Breast epithelium (tissue), 4 donors: ENCODE measurements at places on chromosomes 6 and 20. TPM values are rescaled to one million over a fixed set of nuclear protein-coding genes. Genes with fewer than 3 reads are reported as not detected.
A peak's percentile ranks its signal among the peaks of the same experiment; 100 is the strongest.

DNA sequence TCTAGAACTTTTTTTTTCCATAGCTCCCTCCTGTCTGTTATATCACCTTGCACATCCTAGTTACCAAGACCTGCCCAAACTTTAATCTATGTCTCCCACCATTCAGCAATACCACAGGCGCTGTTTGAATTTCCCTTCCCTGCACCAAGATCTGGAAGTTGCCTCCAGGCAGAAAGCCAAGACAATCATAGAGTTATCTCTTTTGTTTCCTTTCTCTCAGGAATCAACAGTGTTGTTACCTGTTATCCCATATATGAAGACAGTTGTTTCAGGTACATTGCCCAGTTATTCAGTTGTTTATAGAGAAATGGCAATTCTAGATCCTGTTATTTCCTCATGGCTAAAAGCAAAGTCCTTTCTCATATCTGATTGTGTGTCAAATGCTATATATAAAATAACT is 63.2 kb downstream of the PDSS2 start:
- no peaks in the 10 kb centered on the region for H3K4me1 ChIP-seq
- H3K36me3 ChIP-seq = no peaks in the 10 kb centered on the region
- H3K4me3 ChIP-seq = no peak overlapping the region
- no peak for DNase-seq

DNA sequence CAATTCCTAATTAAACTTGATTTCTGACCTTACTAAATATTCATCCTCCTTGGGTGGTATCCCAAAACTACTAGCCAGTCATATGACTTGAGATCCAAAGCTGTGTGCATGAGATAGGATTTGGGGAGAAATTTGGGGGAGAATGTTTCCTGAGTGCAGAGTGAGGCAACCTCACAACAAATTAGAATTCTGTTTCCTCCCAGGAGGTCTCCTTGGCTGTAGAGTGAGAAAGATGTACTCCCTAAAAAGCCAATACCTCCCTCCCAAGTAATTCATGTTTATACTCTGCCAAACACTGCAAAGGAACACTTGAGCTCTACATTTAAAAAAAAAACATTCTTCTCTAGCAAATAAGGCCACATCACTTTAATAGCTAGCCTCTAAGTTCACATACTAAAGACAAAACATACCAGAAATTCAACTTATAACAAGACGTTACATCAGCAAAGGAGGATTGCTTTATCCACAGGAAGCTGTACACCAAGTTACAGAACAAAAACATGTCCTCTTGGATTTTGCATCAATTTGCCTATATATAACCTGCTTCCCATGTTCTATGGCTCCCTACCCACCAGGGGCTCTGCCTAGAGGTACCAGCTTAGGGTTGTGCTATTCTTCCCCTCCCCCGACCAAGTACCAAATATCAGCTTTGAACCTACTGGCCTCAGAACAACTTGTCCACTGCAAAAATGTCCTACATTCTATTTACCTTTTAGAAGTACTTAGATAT is 15.4 kb upstream of the TMEM30A start:
- peak overlapping the region; percentile 33 for H3K27ac ChIP-seq
- DNase-seq = no peak
- no peaks in the 10 kb centered on the region for H3K27me3 ChIP-seq
- H3K36me3 ChIP-seq = no peaks in the 10 kb centered on the region

The EYS gene
- total RNA-seq = not detected

DNA sequence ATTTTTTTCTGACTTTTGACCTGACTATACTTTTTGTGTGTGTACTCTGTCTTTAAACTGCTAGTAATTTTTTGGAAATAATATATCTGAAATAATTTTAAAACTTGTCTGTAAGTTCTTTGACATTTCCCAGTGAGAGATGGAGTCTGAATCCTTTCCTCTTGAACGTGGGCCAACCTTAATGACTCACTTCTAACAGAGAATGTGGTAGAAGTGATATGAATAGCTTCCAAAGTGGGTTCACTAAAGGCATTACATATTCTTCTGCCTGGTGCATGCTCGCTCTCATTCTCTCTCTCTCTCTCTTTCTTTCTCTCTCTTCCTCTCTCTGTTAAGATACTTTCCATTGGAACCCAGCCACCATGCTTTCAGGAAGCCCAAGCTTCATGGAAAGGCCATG is 108.7 kb upstream of the FERMT1 start:
- no peaks in the 10 kb centered on the region for H3K36me3 ChIP-seq
- H3K4me3 ChIP-seq = no peak overlapping the region
- H3K4me1 ChIP-seq = no peaks in the 10 kb centered on the region
- H3K27me3 ChIP-seq = no peaks in the 10 kb centered on the region
- no peak overlapping the region for H3K27ac ChIP-seq

The C20orf141 gene
- total RNA-seq = not detected

DNA sequence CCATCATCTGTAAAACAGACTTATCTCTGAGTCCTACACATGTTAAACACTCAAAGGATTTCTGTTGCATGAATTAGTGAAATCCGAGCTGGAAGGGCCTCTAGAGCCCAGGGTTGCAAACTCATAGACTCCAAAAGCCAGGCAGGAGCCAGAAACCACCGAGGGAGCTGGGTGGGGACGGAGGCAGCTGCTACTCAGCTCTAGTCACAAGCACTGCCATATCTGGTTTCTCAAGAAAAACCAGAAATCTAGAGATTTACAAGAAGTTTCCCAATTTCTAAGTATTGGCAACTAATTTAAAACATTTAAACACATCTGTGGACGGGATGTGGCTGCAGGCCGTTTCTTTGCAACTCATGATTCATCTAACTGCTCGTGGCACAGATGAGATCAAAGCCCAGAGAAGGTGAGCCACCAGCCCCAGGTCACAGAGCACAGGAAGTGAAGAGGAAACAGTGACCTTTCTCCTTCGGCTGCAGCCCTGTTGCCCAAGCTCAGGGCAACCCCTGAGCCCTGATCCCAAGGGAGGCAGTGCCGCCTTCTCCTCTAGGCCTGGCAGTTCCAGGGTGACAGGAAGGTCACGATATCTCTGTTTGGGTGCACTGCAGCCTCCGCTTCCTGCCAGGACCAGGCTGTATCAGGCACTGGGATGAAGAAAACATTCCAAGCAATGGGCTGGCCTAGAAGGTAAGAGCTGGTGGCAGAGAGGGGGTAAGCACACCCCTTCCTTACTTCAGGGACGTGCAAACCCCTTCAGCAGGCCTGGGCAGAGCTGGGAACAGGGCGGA is 26.4 kb upstream of the PTGIS start:
- H3K4me1 ChIP-seq = no peaks in the 10 kb centered on the region
- H3K27ac ChIP-seq = peak overlapping the region; percentile 68
- no peak overlapping the region for H3K4me3 ChIP-seq
- no peaks in the 10 kb centered on the region for H3K27me3 ChIP-seq

DNA sequence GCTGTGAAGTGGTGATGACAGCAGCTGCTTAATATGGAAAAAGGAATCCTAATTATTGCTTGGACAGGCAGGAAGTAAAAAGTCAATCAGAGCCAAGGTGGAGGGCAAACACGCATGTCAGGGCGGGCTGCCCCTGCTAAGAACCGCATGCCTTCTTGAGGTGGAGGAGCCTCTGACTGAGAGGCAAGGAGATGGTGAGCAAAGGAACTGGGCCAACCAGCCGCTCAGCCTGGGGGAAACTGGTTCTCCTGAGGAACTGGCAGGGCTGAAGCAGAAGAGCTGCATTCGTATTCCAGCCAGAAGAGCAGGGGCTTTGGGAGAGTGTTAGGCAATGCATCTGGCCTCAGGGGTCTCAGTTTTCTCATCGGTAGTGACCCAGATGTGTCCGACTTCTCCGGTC is 13.1 kb upstream of the MLN start:
- no peak for DNase-seq
- peaks cover 21% of the 10 kb centered on the region for H3K27me3 ChIP-seq
- H3K27ac ChIP-seq = no peak overlapping the region
- H3K4me1 ChIP-seq = no peaks in the 10 kb centered on the region
- H3K36me3 ChIP-seq = no peaks in the 10 kb centered on the region

- H3K4me3 ChIP-seq = no peak overlapping the region
- no peaks in the 10 kb centered on the region for H3K4me1 ChIP-seq
- peak overlapping the region; percentile 21 for H3K27ac ChIP-seq
- no peaks in the 10 kb centered on the region for H3K27me3 ChIP-seq
- no peaks in the 10 kb centered on the region for H3K36me3 ChIP-seq
These were observed 12.3 kb downstream of the PKIB start for GRCh38 chr6:122622479-122622878.

The DAAM2 gene
- 59.5 TPM for total RNA-seq

DNA sequence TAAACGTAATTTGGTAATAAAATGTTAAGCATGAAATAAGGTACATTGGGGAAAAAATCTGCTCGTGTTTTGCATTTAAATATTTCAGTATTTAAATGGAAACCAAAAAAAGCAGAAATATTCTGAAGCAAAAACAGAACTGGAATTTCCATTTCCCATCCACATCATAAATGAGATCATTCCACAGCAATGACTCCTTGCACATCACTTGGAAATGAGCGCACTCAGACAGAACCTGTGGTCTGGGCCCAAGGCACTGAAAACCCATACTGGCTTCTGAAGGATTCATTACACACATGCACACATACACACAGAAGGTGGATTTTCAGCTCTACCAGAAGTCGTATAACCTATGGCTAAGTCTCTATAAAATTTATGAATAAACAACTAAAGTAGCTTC is 174.8 kb downstream of the IBTK start:
- no peaks in the 10 kb centered on the region for H3K27me3 ChIP-seq
- no peak for DNase-seq
- no peak overlapping the region for H3K27ac ChIP-seq

GRCh38 chr6:38281126-38281525 is 358.6 kb downstream of the BTBD9 start:
- no peaks in the 10 kb centered on the region for H3K4me1 ChIP-seq
- DNase-seq = no peak
- H3K4me3 ChIP-seq = no peak overlapping the region
- no peak overlapping the region for H3K27ac ChIP-seq
- H3K36me3 ChIP-seq = no peaks in the 10 kb centered on the region

DNA sequence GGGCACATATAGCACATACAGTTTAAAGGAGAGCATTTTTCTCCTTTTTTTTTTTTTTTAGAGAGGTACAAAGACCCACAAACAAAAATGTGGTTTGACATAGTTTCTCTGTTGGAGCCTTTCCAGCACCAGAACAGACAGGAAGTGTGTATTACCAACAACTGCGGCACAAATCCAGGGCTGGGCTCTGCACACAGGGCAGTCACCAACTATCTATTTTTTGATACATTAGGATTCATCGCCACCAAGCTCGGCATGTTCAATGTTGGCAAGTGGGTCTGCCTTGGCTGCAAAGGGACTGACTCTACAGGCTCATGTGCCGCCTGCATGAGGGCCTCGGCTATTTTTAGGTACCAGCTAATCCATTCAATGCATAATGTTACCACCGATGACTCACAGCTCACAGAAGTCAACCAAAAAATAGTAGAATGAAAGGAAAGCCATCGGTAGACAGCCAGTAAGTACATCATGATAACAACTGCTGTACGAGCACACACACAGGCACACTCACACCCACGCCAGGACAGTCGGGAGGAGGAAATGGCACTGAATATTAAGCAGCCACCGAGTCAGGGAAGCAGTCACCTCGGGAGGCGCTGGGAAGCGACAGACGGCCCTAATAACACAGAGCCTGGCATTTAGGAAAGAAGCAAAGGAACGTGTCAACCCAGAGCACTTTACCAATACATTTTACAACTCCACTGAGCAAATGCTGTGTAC is 81.6 kb downstream of the GMPR start:
- H3K27me3 ChIP-seq = no peaks in the 10 kb centered on the region
- H3K4me3 ChIP-seq = peak overlapping the region; percentile 11
- H3K4me1 ChIP-seq = peaks cover 12% of the 10 kb centered on the region
- no peak for DNase-seq
- H3K36me3 ChIP-seq = no peaks in the 10 kb centered on the region

DNA sequence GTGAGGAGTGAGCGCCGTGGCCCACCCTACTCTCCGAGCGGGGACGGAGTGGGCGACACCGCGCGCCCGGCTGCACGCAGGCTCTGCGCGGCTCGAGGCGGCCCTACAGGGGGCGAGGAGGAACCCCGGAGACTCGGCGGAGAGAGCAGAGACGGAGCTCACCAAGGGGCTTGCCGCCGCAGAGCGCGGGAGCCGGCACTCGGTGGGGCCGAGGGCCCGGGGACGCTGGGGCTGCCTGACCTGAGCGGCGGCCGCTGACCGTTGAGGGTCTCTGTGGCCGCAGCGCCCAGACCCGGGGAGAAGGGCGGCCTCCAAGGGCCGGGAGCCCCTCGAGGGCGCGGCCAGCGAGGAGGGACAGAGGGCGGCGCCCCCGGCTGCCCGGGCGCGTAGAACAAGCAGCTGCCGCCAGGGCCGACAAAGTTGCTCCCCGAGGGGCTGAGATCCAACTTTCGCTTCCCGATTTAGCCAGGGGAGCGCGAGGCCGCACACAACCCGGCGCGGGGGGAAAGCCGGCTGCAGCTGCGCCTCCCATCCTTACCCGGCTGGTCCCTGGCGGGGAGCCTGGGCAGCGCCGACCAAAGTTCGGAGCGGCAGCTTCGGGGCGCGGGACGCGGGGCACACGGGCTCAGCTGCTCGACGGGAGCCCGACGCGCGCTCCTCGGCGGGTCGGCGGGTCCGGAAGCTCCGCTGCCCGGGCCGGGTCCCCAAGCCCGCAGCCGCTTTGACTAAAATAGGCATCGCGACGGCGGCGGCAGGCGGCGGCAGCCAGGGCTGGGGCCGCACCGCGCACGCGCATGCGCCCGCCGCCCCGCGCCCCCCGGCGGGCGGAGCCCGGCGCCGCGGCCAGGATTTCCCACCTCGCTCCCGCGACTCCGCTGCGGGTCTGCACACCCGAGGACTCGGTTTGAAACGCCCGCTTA is 43.1 kb downstream of the POPDC3 start:
- H3K27ac ChIP-seq = peak overlapping the region; percentile 34
- peak overlapping the region; percentile 84 for H3K4me3 ChIP-seq
- no peak for DNase-seq
- no peaks in the 10 kb centered on the region for H3K27me3 ChIP-seq
- no peaks in the 10 kb centered on the region for H3K4me1 ChIP-seq
